ENCODE measurements at places on chromosomes 2 and 18.

DNA sequence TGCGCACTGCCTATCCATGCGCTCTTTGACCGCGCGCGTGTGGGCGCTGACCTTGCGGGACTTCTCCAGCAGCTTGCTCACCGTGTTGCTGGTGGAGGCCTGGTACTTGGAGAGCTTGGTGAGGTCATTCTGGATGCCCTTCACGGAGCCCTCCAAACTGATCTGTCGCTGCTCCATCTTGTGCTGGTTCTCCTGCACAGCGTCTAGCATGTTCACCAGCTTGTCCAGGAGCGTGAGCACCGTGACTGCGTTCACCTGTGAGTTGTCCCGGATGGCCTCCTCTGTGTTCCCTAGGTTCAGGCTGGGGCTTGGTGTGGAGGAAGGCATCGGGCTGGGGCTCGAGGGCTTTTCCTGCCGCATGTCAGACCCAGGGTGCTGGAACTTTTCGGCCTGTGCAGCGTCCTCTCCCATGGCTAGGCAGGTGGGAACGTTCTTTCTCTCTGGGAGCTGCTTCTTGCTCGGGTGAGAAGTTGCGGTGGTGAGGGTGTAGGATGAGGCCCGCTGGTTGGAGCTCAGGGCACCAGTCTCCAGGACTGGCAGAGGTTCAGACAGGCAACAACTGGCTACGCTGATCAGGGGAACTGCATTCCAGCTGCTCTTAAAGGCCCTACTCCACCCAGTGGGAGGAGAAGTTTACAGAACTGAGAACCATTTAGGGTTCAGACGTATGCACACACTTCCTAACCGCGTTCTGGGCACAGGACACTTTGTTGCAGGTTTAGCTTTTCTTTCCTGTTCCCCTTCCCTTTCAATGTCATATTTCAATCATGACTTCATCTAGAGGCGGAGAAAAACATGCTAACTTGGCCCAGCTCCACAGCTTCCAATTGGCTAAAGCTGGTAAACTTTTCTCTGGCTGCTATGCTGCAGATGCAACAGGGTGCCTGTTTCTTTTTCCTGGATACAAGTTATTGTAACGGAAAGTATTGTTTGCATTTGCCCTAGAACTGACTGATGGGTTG lies at the start of gene CAVIN2:
Gene CAVIN2 (minus strand): TSS at position 574 of the 962 bp plus-strand sequence. CDS start 163 bp downstream, at position 411.
- DNase-seq, result peak; percentile 48
- peak within 1 kb of the TSS; percentile 50 for H3K4me3 ChIP-seq
- peaks cover 7% of the 10 kb centered on the region for H3K4me1 ChIP-seq
- H3K27me3 ChIP-seq, result no peaks in the 10 kb centered on the region

GRCh38 chr18:5891184-5891853 lies 4.0 kb downstream of the TMEM200C start:
- no peaks in the 10 kb centered on the region for H3K27me3 ChIP-seq
- DNase-seq, result peak; percentile 21
- H3K27ac ChIP-seq, result no peak overlapping the region

- DNase-seq, result no peak
- H3K4me3 ChIP-seq, result no peak overlapping the region
- no peaks in the 10 kb centered on the region for H3K36me3 ChIP-seq
- no peak overlapping the region for H3K27ac ChIP-seq
- no peaks in the 10 kb centered on the region for H3K4me1 ChIP-seq
- no peaks in the 10 kb centered on the region for H3K27me3 ChIP-seq
Observed at GRCh38 chr2:147182260-147182659, 662.6 kb upstream of the ACVR2A start.

- no peak overlapping the region for H3K27ac ChIP-seq
- no peak for DNase-seq
- no peaks in the 10 kb centered on the region for H3K27me3 ChIP-seq
- no peak overlapping the region for H3K4me3 ChIP-seq
Observed at GRCh38 chr18:77129150-77129551, 3.4 kb downstream of the MBP start.

GRCh38 chr2:101528501-101528900 lies 53.6 kb upstream of the RFX8 start:
- no peak overlapping the region for H3K27ac ChIP-seq
- H3K36me3 ChIP-seq, result no peaks in the 10 kb centered on the region
- no peaks in the 10 kb centered on the region for H3K27me3 ChIP-seq
- no peaks in the 10 kb centered on the region for H3K4me1 ChIP-seq
- H3K4me3 ChIP-seq, result no peak overlapping the region
- no peak for DNase-seq

DNA sequence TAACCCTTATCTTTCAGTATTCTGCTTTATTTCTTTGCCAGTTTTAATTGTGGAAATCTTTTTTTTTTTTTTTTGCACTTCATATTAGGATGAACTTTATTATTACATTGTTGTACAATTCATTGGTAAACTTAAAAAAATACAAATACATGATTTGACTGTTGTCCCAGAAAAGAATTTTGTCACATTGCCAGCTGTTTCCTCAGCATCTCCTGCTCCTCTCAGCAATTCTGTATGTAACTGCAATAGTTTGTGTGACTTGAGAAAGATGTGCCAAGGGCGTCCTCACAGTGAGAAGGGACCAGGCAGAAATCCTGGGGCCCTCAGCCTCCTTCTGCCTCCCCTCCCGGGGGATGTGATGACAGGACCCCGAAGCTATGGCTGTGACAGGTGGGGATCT lies 254.4 kb downstream of the NBAS start:
- H3K4me3 ChIP-seq, result no peak overlapping the region
- no peak overlapping the region for H3K27ac ChIP-seq
- DNase-seq, result no peak
- H3K27me3 ChIP-seq, result no peaks in the 10 kb centered on the region
- no peaks in the 10 kb centered on the region for H3K36me3 ChIP-seq

DNA sequence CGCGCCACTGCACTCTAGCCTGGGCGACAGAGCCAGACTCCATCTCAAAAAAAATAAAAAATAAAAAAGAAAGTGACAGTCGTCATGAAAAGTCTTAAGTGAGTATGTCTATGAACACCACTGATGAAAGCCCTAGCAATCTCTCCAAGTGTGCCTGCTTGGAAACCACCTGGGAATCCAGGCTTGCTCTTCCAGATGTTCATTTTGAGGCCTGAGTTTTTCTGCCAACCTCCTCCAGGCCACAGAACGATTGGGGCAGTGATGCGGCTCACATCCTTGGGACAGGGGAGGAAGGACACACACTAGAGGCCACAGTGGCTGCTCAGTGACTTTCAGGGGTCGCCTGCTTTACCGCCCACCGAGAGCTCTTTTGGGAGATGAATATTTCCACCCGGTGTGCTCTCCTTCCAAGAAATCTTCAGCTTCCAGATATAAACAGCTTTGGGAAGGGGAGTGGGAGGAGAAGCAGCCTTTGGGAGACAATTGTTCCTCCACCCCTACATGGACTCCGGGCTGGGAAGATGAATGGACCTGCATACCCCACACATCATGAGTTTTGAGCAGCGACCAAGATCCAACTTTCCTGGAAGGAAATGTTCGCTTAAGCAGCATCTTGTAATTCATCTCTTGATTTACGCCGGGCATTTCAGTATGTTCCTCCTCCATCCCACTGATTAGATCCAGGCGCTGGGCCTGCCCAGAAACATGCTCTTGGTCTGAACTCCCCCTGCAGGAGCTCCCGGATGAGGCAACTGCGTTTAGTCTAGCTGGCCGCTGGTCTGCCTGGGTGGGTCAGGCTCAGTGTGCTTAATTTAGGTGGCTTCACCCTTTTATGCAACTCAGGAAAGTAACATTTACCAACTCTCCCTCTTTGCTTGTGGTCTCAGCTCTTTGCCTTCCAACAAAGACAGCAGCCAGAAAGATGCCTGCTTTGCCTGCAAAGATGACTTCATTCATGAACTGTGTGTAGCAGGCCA lies 6.2 kb upstream of the ARMC9 start:
- H3K27ac ChIP-seq, result peak overlapping the region; percentile 88
- no peaks in the 10 kb centered on the region for H3K27me3 ChIP-seq
- H3K36me3 ChIP-seq, result no peaks in the 10 kb centered on the region
